Activated naive CD4-positive, alpha-beta T cell treated with anti-CD3 and anti-CD28 coated beads, Interleukin-2, amount 50 U/mL, for 16 hours (primary cell): ENCODE measurements at places on chromosomes 12 and 14.
A peak's percentile ranks its signal among the peaks of the same experiment; 100 is the strongest.

DNA sequence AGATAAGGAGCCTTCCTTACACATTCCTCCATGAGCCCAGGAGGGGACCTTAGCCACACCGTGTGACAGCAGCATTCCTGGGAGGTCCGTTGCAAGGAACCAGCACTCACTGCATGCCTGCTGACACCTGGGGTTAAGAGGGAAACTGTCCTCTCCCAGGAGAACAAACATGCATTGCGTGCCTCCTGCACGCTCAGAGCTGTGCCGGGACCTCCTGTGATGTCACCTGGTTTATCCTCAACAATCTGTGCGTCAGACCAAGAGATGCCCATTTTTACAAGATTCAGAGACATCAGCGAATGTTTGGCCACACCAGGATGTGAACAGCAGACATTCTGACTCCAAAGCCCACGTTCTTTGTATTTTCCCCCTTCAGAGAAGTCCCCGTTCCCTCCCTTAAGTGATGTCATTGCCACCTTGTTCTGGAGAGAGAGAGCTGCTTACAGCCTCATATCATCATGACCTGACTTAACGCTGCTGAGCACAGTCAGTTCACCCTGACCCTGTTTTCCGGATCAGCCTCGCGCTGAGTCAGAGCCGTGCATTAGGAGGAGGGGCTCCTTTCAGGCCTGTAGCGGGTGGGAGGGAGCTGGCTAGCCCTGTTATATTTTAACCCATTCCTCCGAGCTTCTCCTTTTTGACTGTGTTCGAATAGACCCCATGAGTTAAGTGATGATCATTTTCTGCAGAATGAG is 36.2 kb downstream of the TMEM120B start:
- peak; percentile 39 for DNase-seq

DNA sequence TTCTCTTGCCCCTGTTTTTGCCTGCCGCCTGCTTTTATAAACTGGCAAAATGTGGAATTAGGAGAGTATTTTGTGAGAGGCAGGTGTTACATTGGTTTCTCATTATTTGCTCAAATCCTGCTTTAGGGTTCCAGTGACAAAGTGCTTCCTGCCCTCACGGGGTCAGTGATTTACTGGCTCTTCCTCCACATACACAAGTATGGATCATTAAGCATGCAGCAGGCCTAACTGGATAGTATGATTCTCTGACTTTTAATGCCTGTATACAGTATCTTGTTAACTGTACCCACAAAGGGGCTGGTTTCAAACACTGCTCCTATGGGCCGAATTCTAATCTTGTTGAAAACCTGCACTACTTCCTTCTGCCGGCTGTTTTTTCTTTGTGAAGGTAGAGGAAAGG is 63.2 kb downstream of the PTCSC3 start:
- DNase-seq: no peak

- DNase-seq: peak; percentile 87
These were observed 12.1 kb upstream of the TMPO start for GRCh38 chr12:98503342-98503591.

DNA sequence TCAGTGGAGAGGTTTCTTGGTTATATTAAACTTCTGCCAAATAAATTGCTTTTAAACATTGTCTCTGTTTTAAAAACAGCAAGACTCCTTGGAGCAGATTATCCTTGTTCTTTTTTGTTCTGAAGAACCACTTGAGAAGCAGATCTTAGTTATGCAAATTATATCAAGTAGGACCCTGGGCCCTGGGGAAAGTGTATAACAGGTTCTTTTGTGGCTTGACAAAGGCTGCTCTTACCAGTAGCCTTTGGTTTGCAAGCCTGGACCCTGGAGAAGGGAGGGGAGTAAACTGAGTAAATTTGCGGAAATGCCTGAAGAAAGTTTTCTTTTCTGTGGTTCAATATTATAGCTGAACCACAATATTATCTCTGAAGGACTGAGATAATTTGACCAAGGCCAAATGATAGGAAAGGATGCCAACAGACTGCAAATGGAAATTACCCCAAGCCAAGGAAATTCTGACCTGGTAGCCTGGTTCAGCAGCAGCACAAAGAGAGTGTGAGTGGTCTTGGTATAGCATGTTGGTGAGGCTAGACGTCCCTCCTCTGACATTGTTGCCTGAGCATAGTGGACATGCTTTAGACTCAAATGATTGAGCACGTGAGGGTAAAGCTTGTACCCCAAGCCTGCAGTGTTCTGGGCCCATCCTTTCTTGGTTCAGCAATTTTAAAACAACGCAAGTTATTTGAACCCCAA is 30.4 kb upstream of the SIX1 start:
- DNase-seq: no peak

DNA sequence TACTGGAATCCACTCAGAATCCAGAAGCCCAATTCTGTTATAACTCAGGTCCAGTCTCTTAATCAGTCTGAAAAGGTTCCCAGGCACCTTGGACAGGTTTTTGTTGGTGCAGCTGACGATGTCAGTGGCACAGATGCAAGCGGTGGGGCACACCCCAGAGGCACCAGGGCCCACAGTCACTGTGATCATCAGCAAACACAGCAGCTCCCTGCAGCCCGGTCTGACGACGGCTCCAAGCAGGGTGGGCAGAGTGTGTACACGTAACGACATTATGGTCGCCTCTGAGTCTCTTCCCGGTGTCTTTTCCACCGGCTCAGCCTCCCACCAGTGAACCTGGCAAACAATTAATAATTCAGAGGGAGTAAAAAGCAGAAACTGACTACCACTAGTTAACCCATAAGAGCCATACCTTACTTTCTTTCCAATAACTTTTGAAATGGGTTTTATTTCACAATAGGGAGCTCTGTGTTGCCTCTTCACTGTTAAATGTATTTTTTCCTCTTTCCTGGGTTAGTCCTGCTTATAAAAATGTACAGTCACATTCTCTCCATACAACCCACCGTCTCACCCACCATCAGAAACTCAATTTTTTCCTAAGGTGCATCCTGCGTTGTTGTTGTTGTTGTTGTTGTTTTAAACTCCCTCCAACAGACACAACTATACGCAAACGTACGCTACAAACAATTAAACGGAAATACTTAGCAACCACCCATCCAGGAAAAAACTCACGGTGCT is 521 bp upstream of the PCED1B start:
- DNase-seq: peak; percentile 47

DNA sequence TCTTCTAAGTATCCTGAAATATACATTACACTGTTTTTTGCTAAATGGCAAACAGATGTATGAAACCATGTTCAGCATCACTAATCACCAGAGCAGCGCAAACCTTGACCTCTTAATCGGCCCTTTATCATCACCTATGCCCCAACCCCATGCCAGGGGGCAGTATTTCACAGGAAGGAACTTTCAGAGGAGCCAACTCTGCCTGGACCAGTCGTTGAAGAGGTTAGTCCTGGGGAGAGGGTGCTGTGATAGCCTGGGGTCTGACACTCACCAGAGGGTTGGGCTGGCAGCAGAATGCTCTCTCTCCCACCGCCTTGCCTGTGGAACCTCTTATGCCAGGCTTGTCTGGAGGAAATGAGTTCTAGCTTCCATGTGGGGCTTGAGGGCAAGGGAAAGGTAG is 411.7 kb downstream of the TMEM117 start:
- DNase-seq: no peak

DNA sequence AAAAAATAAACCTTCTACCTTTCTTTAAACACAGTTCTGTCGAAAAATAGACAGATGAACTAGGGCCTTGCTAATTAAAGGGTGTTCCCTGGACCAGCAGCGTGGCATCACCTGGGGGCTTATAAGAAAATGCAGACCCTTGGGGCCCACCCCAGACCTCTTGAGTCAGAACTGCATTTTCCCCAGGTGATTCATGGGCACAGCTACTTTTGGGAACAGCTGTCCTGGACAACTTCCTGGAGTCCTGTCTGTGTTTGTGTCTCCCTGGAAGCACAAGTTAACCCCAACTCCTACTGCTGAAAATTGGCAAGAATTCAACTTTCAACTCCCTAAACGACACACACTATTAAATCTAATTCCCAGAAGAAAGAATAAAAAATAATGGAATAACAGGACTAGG is 17.8 kb downstream of the FBLN5 start:
- DNase-seq: no peak

- DNase-seq: no peak
These were observed 156.4 kb downstream of the NEDD1 start for GRCh38 chr12:97063292-97063935.

GRCh38 chr12:69066492-69067373 is 133.8 kb upstream of the CPM start:
- DNase-seq: no peak

DNA sequence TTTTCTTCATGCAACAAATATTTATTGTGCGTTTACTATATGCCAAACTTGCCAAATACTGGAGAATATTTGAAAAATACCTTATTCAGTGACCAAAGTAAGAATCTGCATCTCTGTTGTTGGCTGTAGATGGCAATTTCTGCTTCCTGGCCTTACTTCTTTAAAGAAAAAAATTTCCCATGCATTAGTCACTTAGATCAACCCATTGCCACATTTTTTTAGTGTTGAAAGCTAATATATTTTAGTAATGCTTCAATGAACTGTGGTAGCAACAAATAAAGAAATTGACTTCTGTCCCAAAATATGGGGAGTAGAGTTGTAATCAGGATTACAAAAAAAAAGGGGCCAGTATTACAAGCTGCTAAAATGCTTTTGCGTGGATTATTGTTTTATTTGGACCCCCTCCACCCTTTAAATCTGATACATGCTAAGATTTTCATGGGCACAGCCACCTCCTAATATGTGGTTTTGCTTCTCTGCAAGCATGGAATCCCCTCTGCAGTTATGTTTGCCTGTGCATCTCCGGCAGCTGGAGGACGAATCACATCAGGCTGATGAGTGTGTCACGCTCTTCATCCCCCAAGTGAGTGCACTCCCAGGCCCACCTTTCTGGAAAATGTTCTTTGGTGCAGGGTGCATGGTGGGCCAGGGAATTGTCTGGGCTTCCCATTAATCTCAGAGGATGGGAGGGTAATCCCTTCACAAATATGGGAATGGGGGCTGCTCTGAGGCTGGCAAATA is 38.1 kb upstream of the PTCSC3 start:
- no peak for DNase-seq

DNA sequence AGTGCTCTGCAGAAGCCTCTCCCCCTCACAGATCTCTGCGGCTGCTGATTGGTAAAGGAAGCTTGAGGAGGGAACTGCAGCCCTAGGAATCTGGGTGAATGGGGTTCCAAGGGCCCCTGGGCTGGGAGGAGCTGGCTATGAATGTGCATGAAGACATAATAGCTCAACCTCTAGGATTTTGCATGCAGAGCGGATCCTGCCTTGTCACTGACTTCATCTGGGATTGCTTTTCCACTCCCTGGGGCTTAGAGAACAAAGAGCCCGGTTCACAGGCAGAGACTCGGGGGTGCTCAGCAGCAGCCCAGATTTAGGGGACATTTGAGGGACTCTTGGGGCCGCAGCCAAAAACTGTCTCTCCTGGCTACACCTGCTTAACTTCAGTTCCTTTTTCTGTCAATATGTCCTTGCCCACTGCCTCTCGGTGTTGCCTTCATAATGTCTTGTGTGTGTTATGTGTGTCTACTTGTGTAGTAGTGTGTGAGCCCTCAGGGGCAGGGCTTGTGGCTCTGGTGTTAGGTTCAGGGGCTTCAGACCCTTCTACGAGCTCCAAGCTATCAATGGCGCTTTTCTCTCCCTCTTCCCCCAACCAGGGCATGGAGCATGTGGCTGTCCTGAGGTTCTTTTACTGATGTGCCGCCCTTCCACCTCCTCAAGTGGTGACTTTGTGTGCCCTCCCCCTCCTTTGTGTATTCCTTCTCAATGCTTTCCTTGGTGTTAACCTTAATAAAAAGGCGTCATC is 1.9 kb downstream of the CCDC184 start:
- DNase-seq: no peak

DNA sequence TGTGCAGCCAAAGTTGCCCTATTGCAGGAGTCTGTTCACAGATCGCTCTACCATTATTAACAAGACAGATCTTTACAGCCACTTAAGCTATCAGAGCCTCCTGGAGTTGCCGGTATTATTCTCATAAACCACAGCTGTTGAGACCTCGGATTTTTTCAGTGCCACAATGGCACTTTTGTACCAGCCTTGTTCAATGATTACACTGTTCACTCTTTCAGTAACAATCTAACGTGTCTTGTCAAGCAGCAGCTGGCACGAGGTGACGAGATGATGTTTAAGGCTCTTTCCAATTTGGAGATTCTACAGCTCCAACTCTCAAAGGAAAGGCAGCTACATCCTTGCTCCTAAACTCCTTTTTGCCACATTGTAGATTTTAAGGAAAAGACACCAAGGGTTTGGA is 30.7 kb downstream of the LRIG3 start:
- no peak for DNase-seq

DNA sequence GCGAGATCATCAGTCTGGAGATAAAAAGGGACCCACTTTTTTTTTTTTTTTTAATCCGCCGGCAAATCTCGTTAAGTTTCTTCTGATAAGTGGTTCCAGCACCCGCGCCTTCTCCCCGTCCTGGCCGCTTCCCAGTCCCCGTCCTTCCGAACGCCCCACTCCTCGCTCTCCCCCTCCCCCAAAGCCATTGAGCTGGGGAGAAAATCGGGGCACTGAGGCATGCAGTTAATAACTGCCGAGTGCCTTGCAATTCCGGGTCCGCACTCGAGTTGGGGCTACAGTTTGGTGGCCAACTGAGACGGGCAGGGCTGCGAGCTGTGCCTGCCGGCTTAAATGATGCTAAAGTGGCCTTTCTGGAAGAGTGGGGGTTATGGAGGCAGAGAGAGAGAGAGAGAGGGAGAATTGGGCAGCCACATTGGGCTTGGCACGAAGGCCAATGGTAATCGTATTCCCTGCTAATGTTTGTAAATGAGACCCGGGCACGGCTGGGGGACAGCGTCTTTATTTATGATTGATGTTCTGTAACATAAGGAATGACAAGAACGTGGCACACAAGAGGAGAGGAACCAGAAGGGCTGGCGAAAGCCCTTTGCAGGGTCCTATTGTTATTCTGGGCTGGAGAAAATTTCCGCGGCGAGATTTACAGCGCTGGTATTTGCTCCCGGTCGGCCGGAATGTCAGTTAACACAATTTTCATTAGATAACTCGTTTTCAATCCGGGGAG is 115.4 kb upstream of the MYL2 start:
- DNase-seq: no peak

- DNase-seq: no peak
These were observed 24.8 kb upstream of the NOVA1 start for GRCh38 chr14:26622611-26623010.

- DNase-seq: no peak
These were observed 26.3 kb downstream of the ATP2A2 start for GRCh38 chr12:110307372-110307771.
